ENCODE measurements at places on chromosomes 1 and 21. TPM values are rescaled to one million over a fixed set of nuclear protein-coding genes. Genes with fewer than 3 reads are reported as not detected.

DNA sequence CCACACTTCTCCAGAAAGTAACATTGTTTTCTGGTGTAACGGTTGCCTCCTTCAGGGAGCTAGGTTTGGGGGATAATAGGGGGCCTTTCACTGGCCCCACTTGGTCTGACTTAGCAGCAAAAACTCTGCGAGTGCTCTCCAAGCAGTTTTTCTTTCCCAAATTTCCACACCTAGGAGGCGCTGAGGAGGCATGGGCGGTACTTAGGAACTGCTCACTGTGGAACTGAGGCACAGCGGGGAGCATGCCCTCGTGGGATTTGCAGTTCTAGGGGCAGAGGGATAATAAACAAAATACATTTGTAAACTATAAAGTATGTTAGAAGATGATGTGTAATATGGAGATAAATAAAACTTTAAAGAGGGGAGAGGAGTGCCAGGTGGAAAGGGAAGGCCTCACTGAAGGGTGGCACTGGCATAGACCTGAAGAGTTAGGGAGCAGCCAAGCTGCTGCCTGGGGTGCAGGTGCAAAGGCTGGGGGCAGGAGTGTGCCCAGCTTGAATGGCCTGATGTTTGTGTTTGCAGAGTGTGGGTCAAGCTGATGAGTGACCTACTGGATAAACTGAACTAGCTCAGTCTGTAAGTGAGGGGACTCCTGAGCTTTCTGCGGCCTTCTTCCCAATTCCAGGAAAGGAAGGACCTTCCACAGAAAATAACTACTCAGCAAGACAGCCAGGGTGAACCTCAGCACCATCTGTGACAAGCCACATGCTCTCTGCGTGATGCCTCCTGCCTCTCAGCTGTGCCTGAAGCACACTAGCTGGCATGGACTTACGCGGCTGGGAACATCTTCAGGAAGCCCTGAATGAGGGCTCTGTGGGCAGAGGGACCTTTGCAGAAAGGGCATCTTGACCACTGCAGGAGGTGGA lies 1.9 kb downstream of the EPHX1 start:
- no peak for DNase-seq

- DNase-seq = no peak
Observed at GRCh38 chr1:15538771-15539170, 12.1 kb downstream of the DNAJC16 start.

DDAH1 gene
- total RNA-seq = 45.2 TPM

INKA2 gene
- total RNA-seq = 4.5 TPM

SSBP3 gene
- total RNA-seq = 39.1 TPM

OR2T34 gene
- total RNA-seq = not detected

DNA sequence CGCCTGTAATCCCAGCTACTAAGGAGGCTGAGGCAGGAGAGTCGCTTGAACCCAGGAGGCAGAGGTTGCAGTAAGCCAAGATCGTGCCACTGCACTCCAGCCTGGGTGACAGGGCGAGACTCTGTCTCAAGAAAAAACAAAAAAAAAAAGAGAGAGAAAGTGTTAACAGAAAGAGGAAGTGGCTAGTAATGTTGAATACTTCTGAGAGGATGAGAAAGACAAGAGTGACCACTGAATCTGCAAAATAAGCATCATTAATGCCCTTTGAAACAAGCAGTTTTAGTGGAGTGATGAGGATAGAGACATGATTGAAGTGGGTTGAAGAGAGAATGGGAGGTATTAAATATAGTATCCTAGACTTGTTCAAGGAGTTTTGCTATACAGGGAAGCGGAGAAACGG lies 11.7 kb downstream of the MPZ start:
- DNase-seq = no peak

- DNase-seq = no peak
Observed at GRCh38 chr1:168759077-168759476, 30.1 kb upstream of the DPT start.

NEXN gene
- total RNA-seq = under 0.01 TPM

DNA sequence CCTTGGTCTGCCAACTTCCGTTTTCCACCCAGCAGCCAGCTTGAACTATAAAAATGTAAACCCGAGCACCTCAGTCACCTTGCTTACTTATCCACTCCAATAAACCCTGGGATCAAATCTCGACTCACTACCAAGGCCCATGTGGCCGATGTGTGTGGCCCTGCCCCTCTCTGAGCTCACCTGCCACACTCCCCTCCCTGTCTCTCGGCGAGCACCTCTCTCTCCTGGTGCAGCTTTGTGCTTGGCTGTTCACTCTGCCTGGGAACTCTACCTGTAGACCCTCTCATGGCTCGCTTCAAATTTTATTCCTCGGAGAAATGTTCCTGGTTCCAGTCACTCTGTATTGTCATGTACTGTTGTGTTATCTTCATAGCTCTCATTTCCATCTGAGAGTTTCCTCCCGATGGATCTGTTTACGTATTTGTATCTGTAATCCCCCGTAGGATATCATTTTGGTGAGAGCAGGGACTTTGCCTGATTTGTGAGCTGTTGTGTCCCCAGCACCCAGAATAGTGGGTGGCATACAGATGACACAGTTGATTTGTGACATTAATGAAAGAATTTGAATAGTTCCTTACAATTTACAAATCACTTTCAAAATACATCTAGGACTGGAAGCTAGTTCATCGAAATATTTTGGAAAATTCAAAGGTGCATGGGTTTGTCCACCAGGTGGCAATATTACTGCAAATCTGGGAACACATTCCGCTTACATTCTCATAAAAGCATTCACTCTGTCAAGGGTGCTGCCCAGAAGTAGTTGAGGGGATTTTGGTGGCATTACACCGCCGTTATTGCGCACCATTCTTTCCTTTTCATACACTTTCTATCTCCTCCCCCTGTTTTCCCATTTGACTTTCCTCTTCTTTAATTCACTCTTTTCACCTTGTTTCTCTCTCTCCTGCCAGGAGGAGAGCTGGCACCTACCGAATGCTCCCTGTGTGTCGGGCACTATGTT lies 95.3 kb downstream of the ABCA4 start:
- DNase-seq = peak; percentile 65

DNA sequence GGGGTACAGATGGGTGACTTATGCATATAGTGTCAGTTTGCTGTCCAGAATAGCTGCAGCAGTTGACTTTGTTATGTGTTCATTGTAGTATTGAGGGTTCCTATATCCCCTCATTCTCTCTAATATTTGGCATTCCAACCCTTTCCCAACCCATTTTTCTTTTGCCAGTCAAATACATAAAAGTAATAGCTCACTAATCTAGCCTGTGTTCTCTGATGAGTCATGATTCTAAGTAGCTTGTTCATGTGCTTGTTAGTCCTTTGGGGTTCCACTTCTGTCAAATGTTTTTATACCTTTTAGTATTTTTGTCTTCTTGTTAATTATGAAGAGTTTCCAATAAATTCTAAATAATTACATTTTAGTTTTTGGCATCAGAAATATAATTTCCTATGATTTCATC lies 99.2 kb upstream of the MROH9 start:
- DNase-seq = no peak

- no peak for DNase-seq
Observed at GRCh38 chr1:210692796-210693195, 364.1 kb downstream of the HHAT start.

SPRR5 gene
- not detected for total RNA-seq

GRCh38 chr21:29221253-29221744 lies 77.4 kb upstream of the BACH1 start:
- DNase-seq = no peak

DNA sequence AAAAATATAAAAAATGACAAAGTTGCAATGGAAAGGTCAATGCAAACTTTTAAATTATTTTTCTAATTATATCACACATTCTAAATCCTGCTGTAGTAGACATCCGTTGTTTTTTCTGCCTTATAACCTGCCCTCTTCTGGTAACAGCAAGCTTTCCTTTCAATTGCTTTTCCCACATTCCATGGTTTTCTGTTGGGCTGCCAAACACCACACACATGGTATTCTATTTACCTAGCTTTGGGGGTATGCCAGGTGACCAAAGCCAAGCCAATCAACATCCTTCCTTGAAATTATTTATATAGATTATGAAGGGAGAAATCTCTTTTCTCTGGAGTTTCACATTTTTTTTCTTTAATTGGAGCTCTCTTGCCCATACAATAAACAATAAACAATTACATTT lies 3.4 kb upstream of the LAMC1 start:
- DNase-seq = no peak

- DNase-seq = no peak
Observed at GRCh38 chr1:91791103-91791502, 94.8 kb downstream of the TGFBR3 start.

- no peak for DNase-seq
Observed at GRCh38 chr1:96364576-96364975, 357.0 kb upstream of the PTBP2 start.

All from frontal cortex (tissue), 4 donors.